ENCODE measurements at places on chromosomes 5 and 9. TPM values are rescaled to one million over a fixed set of nuclear protein-coding genes. Genes with fewer than 3 reads are reported as not detected.

DBH gene
- 0.24 TPM for total RNA-seq

OTP gene
- total RNA-seq, result not detected

CARD9 gene
- 0.96 TPM for total RNA-seq

BTNL3 gene
- total RNA-seq, result not detected

NUTM2F gene
- total RNA-seq, result 0.55 TPM

ARL15 gene
- 23.9 TPM for total RNA-seq

ADRB2 gene
- 1.2 TPM for total RNA-seq

NUDT2 gene
- 17.3 TPM for total RNA-seq

CRB2 gene
- 2.4 TPM for total RNA-seq

GMCL2 gene
- total RNA-seq, result not detected

SOX30 gene
- 0.41 TPM for total RNA-seq

POU5F2 gene
- total RNA-seq, result 0.23 TPM

SLC6A7 gene
- total RNA-seq, result not detected

ADAMTS6 gene
- 2.8 TPM for total RNA-seq

FOXD4L4 gene
- total RNA-seq, result 0.14 TPM

LHX6 gene
- 1.5 TPM for total RNA-seq

LYSMD3 gene
- total RNA-seq, result 14.8 TPM

GABRA1 gene
- 0.48 TPM for total RNA-seq

CENPP gene
- 14.3 TPM for total RNA-seq

LHX3 gene
- 0.11 TPM for total RNA-seq

FOXI1 gene
- total RNA-seq, result not detected

PAPPA gene
- 0.34 TPM for total RNA-seq

OLFML2A gene
- total RNA-seq, result 11.6 TPM

TERT gene
- total RNA-seq, result 40.4 TPM

CCDC127 gene
- total RNA-seq, result 6.3 TPM

ZMYND19 gene
- total RNA-seq, result 61.9 TPM

PBX3 gene
- total RNA-seq, result 53.3 TPM

SMIM33 gene
- total RNA-seq, result not detected

TNFAIP8 gene
- total RNA-seq, result 18.1 TPM

VLDLR gene
- total RNA-seq, result 40.8 TPM

CFAP77 gene
- 1.2 TPM for total RNA-seq

DIPK1B gene
- 48.9 TPM for total RNA-seq

ALDH1A1 gene
- 2.4 TPM for total RNA-seq

RASEF gene
- total RNA-seq, result 6.5 TPM

SPINK6 gene
- not detected for total RNA-seq

ROPN1L gene
- not detected for total RNA-seq

GPR150 gene
- total RNA-seq, result 0.13 TPM

EXOSC3 gene
- 73.8 TPM for total RNA-seq

TMEM141 gene
- total RNA-seq, result 86.1 TPM

TPM2 gene
- total RNA-seq, result 146 TPM

IL3 gene
- not detected for total RNA-seq

NOXA1 gene
- total RNA-seq, result 4.8 TPM

SAXO1 gene
- 0.02 TPM for total RNA-seq

LRRC26 gene
- total RNA-seq, result 1.1 TPM

IFNA21 gene
- not detected for total RNA-seq

PCDHGA7 gene
- total RNA-seq, result 2.8 TPM

GFI1B gene
- 0.41 TPM for total RNA-seq

NDFIP1 gene
- total RNA-seq, result 26.6 TPM
